ENCODE measurements at places on chromosomes 1 and 21.

DNA sequence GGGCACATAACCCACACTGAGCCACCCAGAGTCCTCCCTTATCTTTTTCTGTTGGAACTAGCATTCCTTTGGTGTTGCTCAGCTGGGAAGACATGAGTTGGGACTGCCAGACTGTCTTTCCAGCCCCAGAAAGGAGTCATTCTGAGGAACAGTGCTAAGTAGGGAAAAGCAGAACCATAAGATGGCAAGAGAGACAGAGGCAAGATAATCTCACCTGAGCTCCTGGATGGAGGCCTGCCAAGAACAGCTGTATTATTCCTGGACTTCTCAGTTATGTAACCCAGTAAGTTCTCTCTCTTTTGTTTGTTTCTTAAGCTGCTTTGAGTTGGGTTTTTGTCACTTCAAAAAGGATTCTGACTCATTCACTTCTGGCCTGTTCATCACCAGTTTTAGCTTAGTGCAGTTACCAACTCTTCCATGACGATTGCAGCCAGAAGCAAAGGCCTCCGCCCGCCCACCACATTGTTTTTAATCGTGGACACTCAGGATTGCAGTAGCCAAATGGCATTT is 134.4 kb downstream of the OMA1 start:
- DNase-seq: no peak

GRCh38 chr1:17405898-17406759 is 33.3 kb downstream of the RCC2 start:
- no peak for DNase-seq

- no peak for DNase-seq
These were observed 132.6 kb downstream of the IER5 start for GRCh38 chr1:181221078-181221477.

GRCh38 chr1:246647113-246647512 is 77.1 kb upstream of the SCCPDH start:
- DNase-seq: no peak

- no peak for DNase-seq
These were observed 41.3 kb downstream of the ZBTB18 start for GRCh38 chr1:244092293-244092963.

- DNase-seq: no peak
These were observed 13.9 kb upstream of the PRELP start for GRCh38 chr1:203461717-203462116.

DNA sequence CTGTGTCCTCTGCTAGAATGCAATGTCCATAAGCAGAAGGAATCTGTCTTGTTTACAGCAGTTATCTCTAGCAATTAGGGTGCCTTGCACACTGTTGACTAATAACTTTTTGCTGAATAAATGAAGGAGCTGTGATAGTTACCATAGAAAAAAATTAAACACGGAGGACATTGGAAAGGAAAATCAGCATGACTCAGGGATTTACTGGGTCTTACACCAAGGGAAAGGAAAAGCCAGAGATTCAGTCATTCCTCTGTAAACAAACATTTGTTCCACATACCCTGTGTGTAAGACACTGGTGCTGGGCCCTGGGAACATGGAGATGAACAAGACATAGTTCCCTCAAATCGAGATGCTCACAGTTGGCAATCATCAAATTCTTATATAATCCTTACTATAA is 183.3 kb downstream of the PTGER3 start:
- no peak for DNase-seq
